ENCODE measurements at places on chromosomes 2 and 18. TPM values are rescaled to one million over a fixed set of nuclear protein-coding genes. Genes with fewer than 3 reads are reported as not detected.

- DNase-seq, result no peak
Measured at GRCh38 chr2:54656863-54657262, 66.6 kb upstream of the EML6 start.

GRCh38 chr2:10271946-10272345, 30.8 kb upstream of the HPCAL1 start:
- DNase-seq, result no peak

EPB41L5 gene
- total RNA-seq, result 71.0 TPM

VWC2L gene
- total RNA-seq, result not detected

WDR54 gene
- total RNA-seq, result 26.9 TPM

TCF7L1 gene
- total RNA-seq, result 1.9 TPM

EIF5B gene
- 23.9 TPM for total RNA-seq

CYP1B1 gene
- total RNA-seq, result 36.7 TPM

ADAM23 gene
- total RNA-seq, result 0.13 TPM
